ENCODE measurements at places on chromosomes 2 and 18.

DNA sequence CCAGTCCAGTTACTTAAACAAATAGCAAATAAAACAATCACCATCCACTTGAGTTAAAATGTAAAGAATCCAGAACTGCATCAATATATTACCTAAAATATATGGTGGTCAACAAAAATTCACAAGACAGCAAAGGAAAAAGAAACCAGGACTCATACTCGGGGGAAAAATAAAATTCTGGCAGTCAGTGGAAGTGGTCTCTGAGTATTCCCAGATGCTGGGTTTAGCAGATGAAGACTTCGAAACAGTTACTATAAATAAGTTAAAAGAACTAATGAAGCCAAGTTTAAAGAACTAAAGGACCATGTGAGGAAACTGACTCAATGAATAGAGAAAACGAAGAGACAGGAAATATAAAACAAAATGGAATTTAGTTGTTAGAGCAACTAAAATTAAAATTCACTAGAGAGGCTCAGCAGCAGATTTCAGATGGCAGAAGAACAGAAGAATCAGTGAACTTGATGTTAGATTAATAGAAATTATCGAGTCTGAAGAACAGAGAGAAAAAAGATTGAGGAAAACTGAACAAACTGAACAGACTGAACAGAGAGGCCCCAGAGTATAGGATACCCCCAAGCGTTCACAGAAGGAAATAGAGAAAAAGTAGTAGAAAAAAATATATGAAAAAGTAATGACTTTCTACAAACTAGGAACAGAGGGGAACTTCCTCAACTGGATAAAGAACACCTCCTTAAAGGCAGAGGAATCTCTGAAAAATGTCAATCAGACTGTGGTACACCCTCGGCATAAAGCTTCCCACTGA is 27.9 kb downstream of the MGAT4A start:
- no peak for DNase-seq

DNA sequence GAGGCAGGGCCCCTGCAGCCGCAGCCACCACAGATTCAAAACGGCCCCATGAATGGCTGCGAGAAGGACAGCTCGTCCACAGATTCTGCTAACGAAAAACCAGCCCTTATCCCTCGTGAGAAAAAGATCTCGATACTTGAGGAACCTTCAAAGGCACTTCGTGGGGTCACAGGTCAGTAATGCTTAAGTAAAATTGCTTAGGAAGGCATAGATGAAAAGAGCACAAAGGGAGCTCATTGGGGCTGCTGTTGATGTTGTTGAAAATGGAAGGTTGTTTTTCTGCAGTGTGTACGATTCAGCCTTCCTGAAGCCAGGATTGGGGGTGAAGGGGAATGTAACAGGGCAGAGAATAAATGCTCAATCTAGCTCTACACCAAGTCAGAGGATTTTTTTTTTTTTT is 90.5 kb downstream of the KCTD18 start:
- no peak for DNase-seq

GRCh38 chr2:226223704-226224103 is 575.9 kb downstream of the IRS1 start:
- DNase-seq: no peak

DNA sequence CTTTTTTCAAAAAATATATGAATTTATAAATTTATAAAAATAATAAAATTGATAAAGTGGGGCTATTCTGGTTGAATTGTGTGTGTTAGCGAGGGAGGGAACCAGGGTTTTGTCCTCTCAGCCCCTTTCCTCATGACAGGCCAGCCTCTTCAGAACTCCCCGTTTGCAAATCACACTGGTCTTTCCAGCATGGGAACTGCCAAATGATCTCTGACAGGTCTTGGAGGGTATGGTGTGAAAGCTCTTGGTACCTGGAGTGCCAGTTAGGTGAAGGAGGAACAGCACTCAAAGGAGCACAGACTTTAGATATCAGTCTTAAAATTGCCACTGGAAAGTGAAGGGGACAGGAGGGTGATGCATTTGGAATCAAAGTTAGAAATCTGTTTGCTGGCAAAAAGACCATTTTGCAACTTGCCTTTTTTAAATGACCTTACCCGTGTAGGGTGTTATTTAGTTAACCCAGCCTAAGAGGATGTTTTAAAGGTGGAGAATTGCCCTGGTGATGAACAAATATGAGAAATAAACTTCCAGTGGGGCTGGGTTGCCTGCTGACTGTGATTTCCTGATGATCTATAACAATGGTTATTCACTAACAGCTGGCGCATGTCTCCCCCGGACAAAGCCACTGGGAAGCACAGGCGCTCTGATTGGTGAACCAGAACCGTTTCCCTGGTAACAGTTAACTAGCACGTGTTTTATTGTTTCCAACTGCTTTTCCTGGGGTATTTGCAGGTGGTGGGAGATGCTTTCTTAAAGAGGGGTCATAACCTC is 85.3 kb upstream of the EFEMP1 start:
- peak; percentile 57 for DNase-seq

GRCh38 chr2:48722391-48722790 is 33.1 kb downstream of the LHCGR start:
- DNase-seq: no peak

- no peak for DNase-seq
Observed at GRCh38 chr2:63571291-63571690, 17.0 kb downstream of the WDPCP start.

DNA sequence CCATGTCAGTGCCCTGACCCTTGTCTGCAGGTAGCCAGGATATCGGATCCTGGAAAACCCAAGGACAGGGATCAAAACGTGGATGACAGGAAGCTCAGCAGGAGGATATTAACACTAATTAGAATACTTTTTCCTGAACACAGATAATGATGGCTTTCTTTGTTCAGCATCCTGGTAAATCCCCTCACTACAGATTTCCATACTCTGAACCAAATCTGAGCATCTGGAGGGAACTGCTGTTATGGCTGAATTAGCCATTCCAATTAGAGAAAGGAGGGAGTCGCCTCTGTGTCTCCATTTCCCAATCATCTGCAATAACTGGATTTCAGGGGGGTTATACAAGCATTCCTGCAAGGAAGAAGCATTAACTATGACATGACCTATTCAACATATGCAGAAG is 24.4 kb downstream of the CXCR4 start:
- DNase-seq: no peak

DNA sequence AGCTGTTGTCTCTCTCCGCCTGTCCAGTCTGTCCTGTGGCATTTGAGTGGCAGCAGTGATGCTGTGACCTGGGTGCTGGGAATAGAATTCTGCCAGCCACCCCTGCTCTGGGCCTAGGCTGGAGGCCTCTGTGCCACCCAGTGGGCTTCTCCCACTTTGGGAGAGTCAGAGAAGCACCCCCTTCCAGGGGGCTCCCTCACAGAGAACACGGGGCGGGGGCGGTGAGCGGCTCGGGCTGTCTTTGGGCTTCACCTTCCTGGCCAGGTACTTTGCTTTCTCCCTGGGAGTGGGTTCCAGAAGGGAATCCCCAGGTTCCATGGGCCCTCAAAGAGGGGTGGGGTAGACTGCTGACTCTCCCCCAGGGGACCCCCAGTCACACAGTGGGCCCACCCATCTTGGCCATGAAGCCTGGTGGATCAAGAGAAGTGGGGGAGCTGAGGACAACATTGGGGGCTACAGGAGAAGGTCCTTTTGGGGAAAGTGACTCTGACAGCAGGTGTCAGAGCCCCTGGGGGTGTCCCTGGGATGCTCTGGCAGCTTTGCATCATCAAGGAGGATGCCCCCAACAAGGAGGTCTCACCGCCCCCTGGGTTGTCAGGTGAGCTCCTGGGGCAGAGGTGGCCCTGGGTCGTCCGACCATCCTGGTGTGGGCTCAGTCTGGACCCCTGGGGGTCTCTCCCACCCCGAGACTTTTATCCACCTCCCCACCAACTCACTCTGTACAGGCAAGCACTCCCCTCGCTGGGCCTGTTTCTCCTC is 18.8 kb upstream of the BOK start:
- DNase-seq: no peak

DNA sequence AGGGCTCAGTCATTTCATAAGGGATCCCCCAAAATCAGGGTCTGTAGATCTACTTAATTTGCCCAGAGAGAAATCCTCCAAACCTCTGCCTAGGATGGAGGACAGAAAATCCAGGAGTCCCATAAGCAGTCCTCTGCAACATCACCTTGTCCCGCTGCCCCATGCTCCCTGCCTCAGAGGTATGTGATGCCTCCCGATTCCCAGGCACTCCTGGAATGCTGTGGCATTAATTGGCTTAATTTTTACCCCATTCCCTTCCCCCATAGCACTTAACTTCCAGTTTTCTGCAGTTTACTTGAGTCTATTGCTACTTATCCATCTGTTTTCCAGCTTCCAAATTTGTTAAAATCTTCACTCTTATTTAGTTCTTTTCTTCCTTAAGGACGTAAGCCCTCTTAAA is 91.6 kb upstream of the TSPYL6 start:
- DNase-seq: no peak

GRCh38 chr2:174610243-174610995 is 12.8 kb upstream of the WIPF1 start:
- no peak for DNase-seq
